ENCODE measurements at places on chromosomes 12 and 14. TPM values are rescaled to one million over a fixed set of nuclear protein-coding genes. Genes with fewer than 3 reads are reported as not detected.

CEP128 gene
- 6.6 TPM for total RNA-seq

RHOJ gene
- total RNA-seq = 10.8 TPM

CCDC197 gene
- not detected for total RNA-seq

GRCh38 chr12:106090591-106091445 lies 47.9 kb downstream of the NUAK1 start:
- no peak for DNase-seq

FOXA1 gene
- total RNA-seq = 11.5 TPM

CPM gene
- 35.4 TPM for total RNA-seq

DNA sequence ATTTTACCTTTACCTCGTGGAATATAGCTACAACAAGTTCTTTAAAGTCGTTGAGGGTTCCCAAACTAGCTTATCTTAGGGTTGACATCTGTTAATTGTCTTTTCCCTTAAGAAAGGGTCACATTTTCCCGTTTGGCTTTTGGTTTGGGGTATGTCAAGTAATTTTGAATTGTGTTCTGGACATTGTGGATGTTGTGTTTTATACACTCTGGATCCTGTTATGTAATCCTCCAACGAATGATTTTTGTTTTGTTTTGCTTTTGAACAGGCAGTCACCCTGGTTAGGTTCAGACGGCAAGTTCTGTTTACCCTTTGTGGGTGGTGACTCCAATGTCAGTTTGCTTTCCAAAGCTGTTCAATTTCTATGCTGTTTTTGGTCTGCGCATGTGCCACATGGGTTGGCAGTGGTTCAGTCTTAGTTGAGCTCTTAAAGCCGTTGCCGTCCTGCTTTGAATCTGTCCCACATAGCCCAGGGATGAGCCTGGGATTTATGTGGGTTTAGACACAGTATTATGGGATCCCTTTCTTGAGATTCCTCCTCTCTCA lies 84.8 kb downstream of the TESC start:
- no peak for DNase-seq

CCDC177 gene
- not detected for total RNA-seq

DNA sequence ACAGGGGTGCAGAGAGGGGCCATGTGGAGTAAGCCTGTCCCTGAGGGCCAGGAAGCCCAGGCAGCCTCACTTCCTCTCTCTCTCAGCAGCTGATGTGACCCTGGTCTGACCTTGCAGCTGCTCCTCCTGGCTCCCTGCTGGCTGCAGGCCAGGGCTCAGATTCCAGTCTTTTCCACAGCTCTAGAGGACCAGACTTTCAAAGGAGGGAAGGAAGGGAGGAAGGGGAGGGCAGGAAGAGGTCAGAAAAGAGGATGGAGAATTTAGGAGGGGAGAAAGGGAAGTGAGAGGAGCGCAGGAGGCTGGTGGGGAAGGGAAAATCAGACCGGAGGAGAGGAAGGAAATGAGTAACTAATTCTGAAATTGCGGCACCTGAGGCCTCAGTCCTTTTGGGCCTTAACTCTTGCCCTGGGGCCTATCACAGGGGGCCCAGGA lies 40.9 kb upstream of the VASH1 start:
- DNase-seq = no peak

DNA sequence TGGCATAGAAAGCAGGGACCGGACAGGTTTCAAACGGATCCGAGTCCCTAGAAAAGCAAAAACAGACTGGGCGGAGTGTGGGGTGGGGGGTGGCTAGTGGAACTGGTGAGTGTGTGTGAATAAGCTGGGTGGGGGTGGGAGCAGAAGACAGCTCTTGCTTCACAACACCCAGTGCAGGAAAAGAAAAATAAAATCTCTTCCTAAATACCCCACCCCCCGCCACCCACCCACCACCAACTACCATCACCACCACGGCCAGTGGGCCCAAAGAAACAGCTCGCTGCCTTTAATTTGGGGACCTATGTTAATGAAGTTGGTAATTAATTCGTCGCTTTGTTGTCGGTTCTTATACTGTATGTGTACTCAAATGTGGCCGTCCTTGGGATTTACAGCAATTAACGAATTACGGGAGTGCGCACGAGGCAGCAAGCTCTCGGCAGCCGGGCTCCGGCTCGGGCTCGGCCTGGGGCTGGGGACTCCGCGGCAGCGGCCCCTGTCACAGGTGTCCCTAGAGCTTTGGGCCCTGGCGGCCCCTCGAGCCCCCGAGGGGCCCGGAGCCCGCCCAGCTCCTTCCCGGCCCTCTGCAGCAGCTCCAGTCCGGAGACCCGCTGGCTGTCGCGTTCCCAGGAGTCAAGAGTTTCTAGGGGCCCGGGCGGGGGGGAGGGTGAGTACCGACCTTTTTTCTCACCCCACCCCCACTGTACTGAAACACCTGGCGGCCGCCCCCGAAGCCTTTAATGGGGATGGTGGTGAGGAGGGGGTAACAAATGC lies 1.5 kb upstream of the OTX2 start:
- no peak for DNase-seq

DNA sequence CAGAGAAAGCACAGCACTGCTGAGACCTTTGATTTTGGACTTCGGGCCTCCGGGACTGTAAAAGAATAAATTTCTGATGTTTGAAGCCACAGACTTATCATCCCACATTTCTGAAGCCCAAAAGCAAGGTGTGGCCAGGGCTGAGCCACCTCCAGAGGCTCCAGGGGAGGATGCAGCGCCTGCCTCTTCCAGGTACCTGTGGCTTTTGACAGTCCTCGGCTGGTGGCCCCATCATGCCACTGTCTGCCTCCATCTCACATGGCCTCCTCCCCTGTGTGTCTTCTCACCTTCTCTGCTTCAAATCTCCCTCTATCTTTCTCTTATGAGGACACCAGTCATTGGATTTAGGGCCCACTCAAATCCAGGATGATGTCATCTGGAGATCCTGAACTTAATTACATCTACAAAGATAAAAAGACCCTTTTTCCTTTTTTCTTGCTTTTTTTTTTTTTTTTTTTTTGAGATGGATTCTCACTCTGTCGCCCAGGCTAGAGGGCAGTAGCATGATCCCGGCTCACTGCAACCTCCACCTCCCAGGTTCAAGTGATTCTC lies 15.4 kb downstream of the GSC start:
- no peak for DNase-seq

DNA sequence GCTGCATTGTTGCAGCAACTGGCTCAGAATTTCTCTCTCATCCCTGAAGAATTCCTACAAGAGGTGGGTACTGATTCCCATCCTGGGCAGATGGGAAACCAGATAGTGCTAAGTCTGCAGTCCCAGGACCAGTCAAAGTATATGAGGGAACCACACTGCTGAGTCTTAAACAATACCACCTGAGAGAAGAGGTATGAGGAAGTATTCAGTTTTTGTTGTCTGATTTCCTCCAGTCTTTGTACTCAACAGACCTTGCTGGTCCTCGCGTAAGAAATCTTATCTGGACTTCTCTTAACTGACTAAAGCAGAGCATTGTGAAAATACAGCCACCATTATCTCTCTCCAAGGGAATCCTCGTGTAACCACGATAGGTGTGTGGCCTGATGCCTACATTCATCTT lies 3.6 kb upstream of the EDDM3A start:
- DNase-seq = no peak

DNA sequence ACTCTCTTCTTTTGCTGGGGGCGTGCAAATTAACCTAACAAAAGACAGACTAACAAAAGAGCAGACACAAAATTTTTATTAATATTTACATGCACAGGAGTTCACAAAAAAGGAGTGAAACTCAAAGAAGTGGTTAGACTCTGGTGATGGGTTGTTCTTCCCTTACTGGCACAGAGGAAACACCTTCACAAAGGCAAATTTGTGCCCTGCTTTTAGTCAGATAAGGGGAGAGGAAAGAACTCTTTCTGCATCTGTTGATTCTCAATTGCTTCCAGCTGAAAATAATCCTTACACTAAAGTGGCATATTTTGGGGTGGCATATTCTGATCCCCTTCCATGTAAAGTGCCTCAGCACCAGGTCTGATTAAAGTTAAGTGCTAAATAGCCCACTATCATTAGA lies 190.2 kb upstream of the AMIGO2 start:
- no peak for DNase-seq

GYS2 gene
- 0.98 TPM for total RNA-seq

DNA sequence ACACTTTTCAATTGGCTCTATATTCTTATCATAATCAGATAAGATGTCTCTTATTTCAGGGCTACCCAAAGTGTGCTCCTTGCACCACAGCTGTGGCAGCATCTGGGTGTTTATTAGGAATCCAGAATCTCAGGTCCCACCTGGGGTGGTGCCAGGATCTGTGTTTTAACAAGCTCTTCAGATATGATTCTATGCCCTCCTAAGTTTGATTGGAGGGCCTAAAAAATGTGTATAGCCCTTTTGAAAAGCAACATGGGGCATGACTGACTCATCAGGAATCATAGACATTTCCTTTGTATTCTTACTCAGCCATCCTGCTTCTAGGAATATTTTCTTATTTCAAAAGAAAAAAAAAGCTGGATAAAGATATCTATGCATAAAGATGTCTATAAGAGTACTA lies 103.1 kb downstream of the HELB start:
- DNase-seq = no peak

DNA sequence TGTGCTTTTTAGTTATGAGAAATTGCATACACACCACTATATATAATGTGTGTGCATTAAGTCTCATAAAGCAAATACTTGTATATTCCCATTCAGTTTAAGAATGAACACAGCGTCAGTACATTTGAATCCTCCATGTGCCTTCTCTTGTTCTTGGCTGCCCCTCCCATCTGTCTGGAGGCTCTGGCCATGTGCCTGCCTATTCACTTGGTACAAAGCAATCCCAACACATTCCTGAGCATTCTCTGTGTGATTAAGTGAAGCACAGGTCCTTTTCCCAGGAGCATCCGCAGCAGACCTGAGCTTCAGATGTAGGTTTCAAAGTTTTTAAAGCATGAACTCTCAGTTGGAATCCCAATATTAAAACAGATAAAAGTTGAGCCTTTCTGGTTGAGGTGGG lies 58.7 kb downstream of the POLR3B start:
- no peak for DNase-seq

RTL1 gene
- not detected for total RNA-seq

- DNase-seq = no peak
Measured at GRCh38 chr14:33323979-33324378, 385.3 kb downstream of the NPAS3 start.

DNA sequence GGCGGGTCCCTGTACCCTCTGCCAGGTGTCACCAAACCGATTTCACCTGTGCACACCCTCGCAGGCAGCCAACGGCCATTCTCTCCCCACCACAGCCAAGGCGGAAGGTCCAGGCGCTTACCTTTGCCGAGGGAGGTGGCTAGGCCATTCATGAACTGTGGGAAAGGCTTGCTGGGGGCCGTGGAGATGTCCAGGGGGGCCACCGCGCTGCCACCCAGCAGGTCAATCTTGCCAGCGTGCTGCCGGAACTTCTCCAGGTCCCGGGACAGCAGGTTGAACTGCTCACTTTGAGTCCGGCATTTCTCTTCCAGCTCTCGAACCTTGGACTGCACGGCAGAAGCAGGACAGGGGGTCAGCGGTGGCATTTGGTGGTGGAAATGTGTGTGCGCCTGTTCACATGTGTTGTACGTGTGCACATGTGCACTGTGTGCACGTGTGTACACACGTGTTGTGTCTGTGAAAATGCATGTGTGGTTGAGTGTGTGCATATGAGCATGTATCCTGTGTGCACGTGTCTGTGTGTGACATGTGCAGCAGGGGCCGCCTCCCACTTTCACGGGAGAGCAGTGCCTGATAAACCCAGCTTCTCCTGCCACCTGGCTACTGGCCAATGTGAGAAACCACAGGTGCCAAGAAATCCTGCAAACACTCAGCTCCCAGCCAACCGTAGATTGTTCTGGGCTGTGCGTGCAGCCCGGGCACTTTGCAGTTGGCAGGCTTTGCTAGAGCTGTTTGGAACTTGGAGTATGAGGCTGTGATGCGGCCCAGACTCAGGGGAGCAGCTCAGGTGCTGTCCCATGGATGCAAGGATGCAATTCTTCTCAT lies 118.9 kb downstream of the PIWIL1 start:
- DNase-seq = no peak

DNA sequence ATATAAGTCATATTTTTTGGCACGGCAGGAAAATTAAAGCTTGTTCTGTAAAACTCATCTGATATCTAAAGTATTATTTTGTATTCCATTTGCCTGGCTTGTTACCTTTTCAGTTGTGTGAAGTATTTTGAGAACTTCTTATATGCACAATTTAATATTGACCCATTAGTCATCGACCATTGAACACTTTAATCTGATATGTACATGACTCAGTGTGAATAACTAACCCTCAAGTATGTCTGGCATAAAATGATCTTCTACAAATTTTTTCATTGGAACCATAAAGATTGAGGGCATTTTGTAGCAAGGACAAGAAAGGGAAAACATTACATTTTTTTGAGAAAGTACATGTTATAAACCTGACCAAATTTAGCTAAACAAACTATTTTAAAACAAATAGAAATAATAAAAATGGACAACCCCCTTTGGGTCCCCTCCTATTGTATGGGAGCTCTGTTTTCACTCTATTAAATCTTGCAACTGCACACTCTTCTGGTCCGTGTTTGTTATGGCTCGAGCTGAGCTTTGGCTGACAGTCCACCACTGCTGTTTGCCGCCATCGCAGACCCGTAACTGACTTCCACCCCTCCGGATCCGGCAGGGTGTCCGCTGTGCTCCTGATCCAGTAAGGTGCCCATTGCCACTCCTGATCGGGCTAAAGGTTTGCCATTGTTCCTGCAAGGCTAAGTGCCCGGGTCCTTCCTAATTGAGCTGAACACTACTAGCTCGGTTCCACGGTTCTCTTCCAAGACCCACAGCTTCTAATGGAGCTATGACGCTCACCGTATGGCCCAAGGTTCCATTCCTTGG lies 118.8 kb downstream of the SLC6A15 start:
- DNase-seq = no peak

DNA sequence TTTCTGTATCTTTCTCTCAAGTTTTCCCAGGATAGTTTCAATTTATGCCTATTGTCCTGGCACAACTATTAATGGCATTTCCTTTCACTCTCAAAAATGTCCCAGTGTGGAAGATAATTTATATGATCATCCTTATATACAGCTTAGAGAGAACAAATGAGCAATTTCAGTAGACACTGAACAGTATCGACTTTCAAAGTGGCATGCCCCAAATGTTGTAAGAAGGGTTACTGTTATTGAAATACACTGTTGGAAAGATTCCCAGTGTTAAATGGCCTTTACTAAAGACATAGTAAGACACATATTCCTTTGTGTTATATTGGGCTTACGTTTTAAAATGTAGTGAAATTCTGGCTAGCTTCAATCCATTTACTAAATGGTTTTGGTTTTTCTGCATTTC lies 202.3 kb upstream of the CDKN3 start:
- no peak for DNase-seq

- no peak for DNase-seq
Measured at GRCh38 chr14:90660865-90661570, 155.2 kb downstream of the TTC7B start.

GRCh38 chr12:105025890-105026289 lies 39.8 kb downstream of the NOPCHAP1 start:
- no peak for DNase-seq

KRT74 gene
- total RNA-seq = not detected

Measured in vagina (tissue), 2 donors.